Stimulated activated CD4-positive, alpha-beta T cell treated with anti-CD3 and anti-CD28 coated beads, Interleukin-1b, Interleukin-23, amount 100 ng/mL, for 24 hours (primary cell): ENCODE measurements at places on chromosomes 12 and 14.

DNA sequence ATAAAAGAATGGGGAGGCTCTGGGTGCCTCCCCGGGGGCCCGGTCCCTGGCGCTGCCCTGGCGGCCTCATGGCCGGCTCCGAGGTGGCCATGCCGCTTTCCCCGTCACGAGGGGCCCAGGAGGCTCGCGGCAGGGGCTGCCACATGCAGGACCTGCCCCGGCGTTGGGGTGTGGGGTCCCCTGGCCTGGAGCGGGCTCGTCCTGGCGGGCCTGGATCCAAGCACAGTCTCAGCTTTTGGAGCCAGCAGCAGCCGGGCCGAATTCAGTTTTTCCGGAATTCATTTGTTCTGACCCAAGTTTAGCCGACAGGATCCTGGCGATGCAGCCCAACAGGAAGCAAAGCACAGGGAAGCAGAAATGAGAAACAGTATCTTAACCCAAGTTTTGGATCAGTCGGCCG is 26.4 kb upstream of the AEBP2 start:
- DNase-seq: no peak

DNA sequence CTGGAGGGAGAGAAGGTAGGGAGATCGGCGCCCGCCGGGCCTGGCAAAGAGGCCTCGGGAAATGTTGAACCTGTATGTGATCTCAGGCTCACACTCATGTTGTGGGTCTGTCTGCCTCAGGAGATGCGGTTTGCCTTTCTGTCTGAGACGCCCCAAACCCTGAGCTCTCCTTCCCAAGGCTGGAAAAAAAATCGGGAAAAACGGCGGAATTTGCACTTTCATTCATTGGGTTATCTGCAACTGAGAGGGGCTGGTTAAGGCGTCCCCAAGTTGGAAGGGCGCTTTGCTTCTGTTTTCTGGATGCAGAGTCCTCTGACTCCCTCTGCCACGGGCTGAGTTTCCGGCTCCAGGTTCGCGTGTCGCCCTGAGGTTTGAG is 5.0 kb upstream of the HOXC9 start:
- no peak for DNase-seq

DNA sequence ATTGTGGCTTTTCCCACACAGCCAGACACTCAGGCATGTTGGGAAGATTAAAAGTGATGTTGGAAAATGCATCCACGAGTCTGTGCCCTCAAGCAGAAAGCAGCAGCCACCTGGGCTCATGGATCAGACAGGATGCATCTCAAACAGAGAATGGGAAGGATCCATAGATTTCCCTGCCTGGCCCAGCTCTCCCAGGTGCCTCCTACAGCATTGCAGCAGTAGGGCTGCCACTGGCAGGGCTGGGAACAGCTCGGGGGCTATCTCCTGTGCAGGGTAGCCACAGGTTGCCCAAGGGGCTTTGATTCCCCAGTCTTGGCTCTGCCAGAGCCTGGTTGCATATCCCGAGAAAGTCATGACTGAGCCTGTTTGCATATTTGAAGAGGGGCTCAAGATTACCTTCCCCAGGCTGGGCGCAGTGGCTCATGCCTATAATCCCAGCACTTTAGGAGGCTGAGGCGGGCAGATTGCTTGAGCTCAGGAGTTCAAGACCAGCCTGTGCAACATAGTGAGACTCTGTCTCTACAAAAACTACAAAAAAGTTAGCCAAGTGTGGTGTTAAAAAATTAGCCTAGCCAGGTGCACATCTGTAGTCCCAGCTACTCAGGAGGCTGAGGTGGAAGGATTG is 19.5 kb downstream of the C14orf132 start:
- DNase-seq: no peak

DNA sequence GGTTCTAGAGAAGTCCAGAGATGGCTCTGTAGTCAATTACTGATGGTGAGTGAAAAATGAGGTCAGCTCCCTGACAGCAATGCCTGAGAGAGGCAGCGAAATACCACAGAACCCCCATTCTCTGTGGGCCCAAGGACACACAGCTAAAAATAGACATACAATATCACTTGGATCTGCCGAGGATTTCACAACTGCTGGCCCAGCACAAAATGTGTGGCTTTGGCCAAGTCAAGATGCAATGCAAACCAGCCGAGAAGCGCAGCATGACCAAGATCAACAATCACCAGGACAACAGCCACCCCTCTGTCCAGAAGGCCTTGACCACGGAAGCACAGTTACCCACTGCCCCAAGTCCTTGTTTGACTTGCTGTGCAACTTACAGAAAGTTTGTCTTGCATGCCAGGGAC is 52.2 kb downstream of the CKAP4 start:
- DNase-seq: no peak

- no peak for DNase-seq
Measured at GRCh38 chr12:102916252-102917025, 605 bp downstream of the PAH start.

- no peak for DNase-seq
Measured at GRCh38 chr12:122097927-122098756, 19.6 kb downstream of the MLXIP start.

GRCh38 chr12:48311313-48311712 is 39.4 kb downstream of the ZNF641 start:
- DNase-seq: no peak

DNA sequence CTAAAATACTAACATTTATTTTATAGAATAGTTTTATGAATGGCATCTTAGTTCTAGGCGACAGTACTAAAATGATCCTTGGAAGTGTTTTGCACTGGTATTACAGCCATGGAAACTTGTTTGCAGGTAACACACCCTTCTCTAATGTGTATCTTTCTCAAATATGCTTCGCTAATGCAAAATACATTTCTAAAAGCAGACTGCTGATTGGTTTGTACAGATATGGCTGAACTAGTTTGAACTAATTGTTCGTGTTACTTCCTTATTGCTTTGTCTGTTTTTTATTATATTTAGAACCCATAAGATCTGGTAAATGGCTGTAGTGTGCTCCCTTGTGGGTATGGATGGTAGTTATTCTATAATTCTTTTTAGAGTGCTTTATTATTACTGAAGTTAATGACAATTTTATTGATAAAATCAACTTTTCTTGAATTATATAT is 53.0 kb downstream of the ATF7IP start:
- DNase-seq: no peak

GRCh38 chr14:29925736-29926135 is 1.9 kb downstream of the PRKD1 start:
- DNase-seq: no peak

- DNase-seq: no peak
Measured at GRCh38 chr12:97754306-97754705, 291.7 kb downstream of the RMST start.

DNA sequence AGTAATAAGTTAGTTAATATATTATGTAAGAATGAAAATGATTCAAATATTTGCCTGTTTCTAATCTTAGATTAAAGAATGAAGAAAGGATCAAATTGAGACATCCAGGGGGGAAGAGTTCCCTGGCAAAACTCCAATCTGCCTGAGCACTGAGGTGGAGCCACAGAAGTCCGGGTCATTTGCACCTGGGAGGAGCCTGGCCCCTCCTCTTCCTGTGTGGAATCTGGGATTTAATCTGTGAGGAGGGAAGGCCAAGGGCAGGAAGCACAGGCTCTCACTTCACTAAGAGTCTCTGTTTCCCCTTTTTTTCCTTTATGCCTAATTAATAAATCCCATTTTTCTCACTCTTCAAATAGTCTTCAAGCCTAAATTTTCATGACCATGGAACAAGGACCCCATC is 599.5 kb downstream of the FLRT2 start:
- DNase-seq: no peak

DNA sequence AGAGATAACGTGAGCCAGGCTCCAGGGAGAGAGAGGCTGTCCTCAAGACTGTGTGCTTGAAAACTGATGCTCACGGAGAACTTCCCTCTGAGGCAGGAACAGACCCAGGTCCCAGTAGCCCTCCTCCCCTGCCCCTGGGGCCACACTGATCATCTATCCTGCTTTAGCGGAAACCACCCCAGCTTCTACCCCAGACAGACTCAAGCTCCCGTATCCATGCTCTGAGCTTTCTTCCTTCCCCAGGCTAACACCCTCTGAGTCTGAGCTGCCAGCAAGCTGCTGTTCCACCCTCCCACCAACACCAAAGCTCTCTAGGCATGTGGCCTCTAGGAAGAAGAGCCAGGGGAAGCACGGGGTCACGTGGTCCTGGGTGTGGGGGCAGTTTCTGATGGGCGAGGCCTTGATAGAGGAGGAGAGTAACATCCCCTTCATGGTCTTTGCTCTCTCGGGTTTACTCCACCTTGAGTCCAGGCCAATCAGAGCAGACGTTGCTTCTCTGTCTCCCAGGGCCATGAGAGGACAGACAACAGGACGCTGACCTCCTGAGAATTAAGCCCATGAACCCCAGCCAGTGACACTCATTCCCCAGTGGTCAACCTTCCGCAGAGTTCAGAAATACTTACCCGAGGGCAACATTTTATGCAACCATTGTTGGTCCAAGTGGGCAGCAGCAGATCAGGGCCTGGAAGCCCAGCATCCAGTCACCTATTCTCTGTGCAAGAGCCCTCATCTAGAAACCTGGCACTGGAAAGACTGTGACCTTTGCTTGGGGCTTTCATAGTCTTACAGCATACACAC is 1.4 kb downstream of the PCK2 start:
- DNase-seq: peak; percentile 36

DNA sequence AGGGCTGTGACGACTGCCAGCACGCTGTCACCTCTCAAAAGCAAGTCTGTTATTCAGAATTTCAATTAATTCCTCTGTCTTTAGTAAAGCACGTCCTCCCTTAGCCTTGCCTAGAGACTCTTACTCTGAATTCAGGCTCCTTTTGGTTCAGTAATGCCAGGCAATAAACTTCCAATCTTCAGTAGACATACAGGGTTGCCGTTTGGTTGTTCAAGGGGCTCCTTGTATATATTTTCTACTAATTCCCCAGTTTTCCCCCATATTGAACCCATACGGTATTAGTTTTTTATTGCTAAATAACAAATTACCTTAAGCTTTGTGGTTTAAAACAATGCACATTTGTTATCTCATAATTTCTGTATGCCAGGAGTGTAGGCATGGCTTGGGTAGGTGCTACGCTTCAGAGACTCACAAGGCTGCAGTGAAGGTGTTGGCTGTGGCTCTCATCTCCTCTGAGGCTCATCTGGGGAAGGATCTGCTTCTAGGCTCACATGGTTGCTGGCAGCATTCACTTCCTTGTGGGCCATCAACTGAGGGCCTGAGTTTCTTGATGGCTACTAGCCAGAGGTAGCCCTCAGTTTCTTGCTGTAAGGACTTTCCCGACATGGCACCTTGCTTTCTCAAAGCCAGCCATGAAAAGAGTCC is 7.3 kb upstream of the CLECL1 start:
- DNase-seq: no peak

- DNase-seq: no peak
Measured at GRCh38 chr12:8823565-8824300, 1.3 kb downstream of the A2ML1 start.

GRCh38 chr14:97602438-97603117 is 805.4 kb downstream of the VRK1 start:
- peak; percentile 9 for DNase-seq

GRCh38 chr12:133256321-133256720 is 20.6 kb upstream of the ANHX start:
- no peak for DNase-seq

DNA sequence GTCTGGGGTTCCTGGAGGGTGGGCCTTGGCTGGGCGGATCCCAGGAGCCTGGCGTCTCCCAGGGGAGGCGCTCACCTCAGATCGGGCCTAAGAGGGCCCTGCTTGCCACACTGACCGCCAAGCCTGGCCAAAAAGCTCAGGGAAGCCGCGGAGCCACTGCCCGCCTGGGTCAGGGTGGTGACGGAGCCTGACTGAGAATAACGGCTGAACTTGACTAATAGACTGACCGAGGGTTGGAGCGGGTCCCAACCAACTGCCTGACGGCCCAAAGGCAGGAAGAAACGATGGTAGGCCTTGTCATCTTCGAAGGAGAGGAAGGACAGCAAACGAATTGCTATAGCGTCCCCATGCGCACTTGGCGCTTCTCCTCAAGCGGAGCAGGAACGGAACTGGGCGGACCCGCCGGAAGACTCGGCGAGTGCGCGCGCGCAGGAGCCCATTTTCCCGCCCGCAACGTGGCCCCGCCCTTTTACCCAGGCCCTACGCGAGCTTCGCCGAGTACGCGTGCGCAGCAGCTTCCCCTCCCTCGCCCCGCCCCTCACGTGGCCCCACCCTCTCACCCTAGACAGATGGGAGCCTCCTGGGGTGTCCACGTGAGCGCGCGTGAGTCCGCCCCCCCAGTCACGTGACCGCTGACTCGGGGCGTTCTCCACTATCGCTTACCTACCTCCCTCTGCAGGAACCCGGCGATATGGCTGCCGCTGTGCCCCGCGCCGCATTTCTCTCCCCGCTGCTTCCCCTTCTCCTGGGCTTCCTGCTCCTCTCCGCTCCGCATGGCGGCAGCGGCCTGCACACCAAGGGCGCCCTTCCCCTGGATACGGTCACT is at the start of the genes ERP29 and TMEM116:
ERP29 (plus strand) TSS at position 652 of the 826 bp plus-strand sequence; CDS start at position 692, 40 bp downstream.
TMEM116 (minus strand) TSS at position 391 of the 826 bp plus-strand sequence. CDS start 7,895 bp downstream, outside the sequence.
- DNase-seq: peak; percentile 100

GRCh38 chr12:14984036-14984435 is 11.2 kb downstream of the PDE6H start:
- no peak for DNase-seq

- DNase-seq: no peak
Measured at GRCh38 chr12:118124333-118124874, 11.5 kb upstream of the PEBP1 start.

GRCh38 chr12:120540445-120540844 is 6.3 kb downstream of the RNF10 start:
- no peak for DNase-seq

- DNase-seq: no peak
Measured at GRCh38 chr12:91344408-91344807, 161.8 kb upstream of the DCN start.

DNA sequence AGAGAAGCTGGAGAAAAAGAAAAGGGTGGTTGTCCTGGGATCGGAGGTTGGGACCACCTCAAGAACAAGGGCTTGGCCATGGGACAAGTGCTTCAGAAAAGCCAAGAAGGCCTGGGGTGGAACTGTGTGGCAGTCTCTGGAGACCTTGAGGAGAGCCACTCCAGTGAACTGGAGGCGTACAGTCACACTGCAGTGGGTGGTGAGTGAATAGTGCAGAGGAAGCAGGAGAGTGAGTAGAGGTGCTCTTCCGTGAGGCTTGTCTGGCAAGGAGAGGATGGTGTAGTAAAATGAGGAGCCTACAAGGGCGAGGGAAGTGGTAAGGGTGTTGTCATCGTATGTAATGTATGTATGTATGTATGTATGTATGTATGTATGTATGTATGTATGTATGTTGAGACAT is 20.9 kb downstream of the RASSF3 start:
- no peak for DNase-seq

GRCh38 chr12:80208071-80208470 is 108.7 kb downstream of the OTOGL start:
- no peak for DNase-seq

GRCh38 chr14:90319634-90320541 is 11.9 kb downstream of the NRDE2 start:
- DNase-seq: no peak

DNA sequence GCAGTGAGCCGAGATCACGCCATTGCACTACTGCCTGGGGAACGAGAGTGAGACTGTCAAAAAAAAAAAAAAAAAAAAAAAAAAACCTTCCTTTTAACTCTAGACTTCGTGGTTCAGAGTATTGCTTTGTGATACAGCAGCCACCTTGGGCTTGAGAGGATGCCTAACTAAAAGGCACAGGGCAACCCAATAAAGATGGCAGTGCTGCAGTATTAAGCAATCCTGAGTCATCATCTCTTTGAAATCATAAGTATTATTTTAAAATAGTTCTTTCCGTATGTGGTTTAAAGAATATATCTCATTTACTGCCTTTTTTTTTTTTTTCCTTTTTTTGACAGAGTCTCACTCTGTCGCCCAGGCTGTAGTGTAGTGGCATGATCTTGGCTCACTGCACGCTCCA is 116.1 kb downstream of the PLEKHA5 start:
- no peak for DNase-seq
